ENCODE measurements at places on chromosomes 11 and 22.

DNA sequence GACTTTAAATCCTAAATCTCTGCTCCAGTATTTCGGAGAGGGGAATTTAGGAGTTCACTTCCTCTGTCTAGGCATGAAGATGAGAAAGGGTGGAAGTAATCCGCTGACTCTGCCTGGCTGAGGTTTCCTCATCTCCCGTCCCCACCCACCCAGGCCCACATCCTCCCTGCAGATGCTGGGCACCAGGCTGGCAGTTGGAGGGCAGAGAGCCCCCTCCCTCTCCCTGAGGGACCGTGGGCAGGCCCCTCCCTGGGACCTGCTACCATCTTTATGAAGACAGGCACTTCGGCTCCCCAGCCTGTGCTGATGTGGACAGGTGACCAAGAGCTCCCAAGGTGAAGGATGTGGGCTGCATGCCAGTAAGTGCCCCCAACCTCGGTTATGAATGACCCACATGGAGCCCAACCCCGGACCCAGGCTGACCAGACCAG, 6.7 kb downstream of the CASTOR1 start:
- DNase-seq, result no peak

DNA sequence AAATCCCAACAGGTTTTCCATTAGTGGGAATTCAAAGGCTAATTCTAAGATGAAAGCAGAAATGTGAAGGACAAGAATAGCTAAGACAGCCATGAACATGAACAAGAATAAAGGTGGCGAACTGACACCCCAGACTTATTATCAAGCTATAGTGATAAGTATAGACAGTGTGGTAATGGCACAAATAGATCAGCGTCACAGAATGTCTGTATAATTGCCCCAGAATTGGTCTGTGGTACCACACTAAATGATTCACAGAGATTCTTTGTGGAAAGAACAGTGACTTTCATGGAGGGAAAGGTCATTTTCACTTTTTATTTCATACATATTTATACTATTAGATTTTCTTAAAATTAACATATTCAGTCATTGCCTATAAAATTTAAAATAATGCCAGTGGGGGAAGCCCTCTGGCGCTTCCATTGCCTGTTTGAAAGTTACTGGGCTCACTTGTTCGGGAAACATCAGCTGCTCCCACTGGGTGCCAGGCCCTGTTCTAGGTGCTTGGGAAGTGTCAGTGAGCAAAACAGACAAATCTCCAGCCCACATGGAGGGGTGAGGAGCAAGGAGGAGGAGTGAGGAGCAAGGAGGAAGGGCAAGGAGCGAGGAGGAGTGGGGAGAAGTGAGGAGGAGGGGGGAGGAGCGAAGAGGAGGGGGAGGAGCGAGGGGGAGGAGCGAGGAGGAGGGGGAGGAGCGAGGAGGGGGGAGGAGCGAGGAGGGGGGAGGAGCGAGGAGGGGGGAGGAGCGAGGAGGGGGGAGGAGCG, 11.3 kb upstream of the NLRP6 start:
- DNase-seq, result no peak

GRCh38 chr22:23053912-23054530, 16.3 kb upstream of the GNAZ start:
- DNase-seq, result no peak

DNA sequence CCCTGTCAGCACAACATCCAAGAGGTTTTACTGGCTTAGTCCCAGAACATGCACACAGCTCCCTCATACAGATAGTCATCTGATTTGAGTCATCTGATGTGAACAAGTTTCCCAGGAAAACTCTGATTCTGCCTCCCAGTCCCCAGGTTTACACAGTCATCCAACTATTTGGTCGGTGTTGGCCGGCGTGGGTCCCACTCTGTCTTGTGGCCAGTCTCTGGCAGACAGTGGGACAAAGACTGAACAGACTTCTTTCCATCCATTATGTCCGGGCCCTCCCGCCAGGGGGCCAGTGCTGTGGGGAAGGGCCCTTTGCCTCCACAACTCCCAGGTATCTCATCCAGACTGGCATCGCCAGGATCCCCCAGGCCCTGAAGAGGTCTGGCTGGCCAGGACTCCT, 60.0 kb downstream of the BTG4 start:
- no peak for DNase-seq

GRCh38 chr11:57335023-57335342, 709 bp downstream of the SSRP1 start:
- no peak for DNase-seq

DNA sequence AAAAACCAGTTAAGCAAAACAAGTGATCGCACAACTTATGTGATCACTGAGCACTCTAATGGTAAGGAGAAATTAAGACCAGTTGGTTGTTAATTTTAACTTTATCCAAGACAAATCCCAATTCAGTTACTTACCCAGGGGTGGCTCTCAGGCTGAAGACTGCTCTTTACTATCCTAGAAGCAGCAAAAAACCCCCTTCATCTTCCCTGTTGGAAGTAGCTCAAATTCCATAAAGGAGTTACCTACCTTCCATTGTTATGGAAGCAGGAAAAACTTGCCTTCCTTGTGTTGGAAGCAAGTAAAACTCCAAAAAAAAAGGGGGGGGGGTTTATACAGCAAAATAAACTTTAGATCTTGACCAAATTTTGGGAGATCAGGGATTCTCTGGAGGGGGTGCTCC, 5.2 kb upstream of the MRPL16 start:
- no peak for DNase-seq

- DNase-seq, result no peak
Measured at GRCh38 chr22:28950617-28951411, 67.4 kb downstream of the ZNRF3 start.

DNA sequence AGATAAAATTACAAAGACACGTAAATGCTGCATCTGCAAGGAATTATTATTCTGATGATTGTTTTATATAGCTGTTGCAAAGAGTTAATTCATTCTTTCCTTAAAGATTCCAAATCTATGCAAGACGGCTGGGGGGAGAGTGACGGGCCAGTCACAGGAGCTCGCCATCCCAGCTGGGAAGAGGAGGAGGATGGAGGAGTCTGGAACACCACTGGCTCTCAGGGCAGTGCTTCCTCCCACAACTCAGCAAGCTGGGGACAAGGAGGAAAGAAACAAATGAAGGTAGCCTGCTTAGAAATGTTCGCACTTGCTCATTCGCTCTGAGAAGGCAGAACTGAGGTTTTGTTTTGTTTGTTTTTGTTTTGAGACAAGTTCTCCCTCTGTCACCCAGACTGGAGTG, 73.0 kb upstream of the ADSL start:
- DNase-seq, result no peak

DNA sequence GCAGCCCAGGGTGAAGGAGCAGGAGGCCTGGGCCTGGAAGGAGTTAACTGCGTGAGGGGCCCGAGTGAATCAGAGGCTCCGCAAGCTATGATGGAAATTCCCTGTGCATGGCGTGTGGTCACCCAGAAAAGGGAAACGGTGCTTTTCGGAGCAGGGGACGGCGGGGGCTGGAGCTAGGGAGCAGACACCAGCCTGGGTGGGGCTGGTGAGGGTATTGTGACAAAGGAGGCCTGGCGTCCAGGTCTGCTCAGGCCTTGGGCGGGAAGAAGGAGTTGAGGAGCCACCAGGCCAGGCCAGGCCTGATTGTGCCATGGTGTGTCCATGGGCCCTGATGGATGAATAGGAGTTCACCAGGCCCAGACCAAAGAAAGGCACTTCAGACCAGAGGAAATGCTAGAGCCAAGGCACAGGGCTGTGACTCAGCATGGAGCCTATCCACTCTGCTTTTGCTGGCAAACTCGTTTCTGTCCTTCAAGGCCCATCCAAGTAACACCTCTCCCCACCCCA, 12.8 kb upstream of the SPI1 start:
- DNase-seq, result no peak

DNA sequence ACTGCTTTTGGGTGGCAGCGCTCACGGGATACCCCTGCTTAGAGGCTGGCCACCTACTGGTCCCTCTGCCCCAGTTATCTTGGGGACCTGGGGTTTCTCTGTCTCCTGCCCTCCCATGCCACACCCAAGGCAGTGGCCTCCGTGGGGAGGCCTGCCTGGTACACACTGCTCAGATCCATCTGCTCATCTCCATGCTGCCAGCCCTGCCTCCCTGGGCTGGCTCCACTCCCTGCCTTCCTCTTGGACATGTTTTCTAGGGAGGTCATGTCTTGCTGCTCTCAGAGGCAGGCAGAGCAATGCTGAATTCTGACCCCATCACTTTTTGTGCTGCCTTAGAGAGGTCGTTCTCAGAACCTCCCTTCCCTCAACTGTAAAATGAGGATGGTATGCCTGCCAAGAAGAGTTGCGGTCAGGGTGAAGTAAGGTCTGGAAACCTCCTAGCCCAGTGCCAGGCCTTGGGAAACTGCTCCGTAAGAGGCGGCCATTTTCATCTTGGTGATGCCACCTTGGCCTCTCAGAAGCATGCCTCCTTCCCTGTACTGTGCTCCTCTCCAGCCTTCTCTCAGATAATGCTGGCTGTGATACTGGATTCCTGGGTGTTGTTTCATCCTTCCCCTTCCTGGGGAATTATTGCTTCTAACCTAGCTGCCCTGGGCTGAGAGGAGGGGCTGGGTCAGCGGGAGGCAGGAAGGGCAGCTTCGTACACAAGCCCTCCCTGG, 186.4 kb upstream of the ZBED5 start:
- DNase-seq, result no peak

GRCh38 chr11:56917708-56918400, 70.9 kb upstream of the OR5AK2 start:
- DNase-seq, result no peak

Data from stimulated activated CD8-positive, alpha-beta memory T cell treated with anti-CD3 and anti-CD28 coated beads, Interleukin-15, amount 100 ng/mL, for 24 hours (primary cell).